ENCODE measurements at places on chromosomes 1 and 21.

DNA sequence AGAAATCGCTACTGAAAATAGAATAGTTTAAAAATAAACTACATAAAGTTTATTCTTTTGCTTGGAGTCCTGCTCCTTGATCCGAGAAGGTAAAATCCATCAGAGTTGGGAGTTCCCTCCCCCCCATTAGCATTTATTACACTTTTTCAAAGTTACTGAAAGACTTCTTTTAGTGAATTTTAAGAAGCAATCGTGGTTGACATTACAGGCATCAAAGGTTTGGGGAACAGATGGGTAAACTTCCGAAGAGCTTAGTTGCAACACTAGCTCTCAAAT lies 31.0 kb upstream of the NFIA start:
- no peak for DNase-seq

DNA sequence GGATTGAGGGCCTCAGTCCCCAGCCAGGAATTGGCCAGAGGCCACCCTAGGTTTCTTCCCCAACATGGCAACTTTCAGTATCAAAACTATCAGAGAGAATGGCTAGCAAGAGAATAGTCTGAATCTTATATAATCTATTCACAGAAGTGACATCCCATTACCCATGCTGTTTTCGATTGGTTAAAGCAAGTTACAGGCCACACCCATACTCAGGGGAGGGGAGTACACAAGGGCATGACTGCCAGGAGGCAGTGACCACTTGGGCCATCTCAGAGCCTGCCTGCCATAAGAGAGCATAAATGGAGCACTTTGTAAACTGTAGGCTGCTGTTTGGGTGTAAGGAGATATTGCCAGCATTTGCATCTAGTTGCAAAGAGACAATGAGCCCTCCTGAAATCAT lies 65.4 kb downstream of the FAM163A start:
- no peak for DNase-seq

- peak; percentile 75 for DNase-seq
These were observed 9.2 kb upstream of the COL6A1 start for GRCh38 chr21:45972353-45972715.

- no peak for DNase-seq
These were observed 59.5 kb downstream of the KCNK1 start for GRCh38 chr1:233673261-233673946.

GRCh38 chr1:30328401-30329262 lies 394.8 kb downstream of the MATN1 start:
- DNase-seq = no peak

DNA sequence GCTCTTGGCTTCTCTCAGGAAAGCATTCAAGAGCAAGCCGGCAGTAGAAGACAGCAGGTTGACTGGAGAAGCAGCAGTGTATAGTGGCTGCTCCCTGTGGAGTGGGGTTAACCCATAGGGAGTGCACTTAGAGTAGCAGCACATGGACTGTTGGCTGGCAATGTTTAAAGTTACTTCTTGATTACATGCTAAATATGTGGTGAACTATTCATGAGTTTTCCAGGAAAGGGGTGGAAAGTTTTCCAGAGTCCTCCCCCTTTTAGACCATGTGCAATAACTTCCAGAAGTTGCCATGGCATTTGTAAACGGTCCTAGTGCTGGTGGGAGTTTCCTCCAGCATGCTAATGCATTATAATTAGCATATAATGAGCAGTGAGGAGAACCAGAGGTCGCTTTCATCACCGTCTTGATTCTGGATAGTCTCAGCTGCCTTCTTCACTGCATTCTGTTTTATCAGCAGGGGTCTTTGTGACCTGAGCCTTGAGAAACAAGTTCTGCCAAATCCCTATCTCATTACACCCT lies 131.8 kb downstream of the CCDC185 start:
- DNase-seq = no peak

DNA sequence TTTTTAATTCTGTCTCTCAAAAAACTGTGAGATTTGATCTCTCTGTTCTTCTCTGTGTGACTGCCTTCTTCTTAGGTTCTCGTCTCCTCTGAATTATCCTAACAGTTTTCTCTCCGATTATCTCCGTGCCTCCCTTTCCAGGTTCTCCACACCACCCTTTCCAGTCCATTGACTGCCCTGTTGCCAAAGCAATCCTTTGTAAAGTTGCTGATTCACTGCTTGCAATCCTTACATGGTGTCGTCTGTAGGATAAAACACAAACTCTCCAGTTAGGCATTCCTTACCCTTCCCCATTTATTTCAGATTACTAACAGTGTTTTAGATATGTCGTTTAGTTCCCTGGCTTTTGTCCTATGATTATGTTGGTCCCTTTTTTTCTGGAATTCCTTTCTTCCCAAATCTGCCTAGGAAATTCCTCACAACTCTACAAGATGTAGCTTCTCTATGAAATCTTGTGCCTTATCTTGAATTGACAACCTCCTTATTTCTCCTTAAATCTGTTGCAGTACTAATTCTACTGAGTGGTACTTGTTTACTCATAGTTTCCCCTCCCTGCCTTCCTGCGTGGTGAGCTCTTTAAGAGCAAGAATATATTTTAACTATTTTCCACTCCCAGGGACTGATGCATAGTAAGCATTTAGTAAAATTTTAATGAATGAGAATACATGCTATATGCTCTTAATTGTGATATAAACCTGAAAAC lies 22.3 kb downstream of the RCOR3 start:
- no peak for DNase-seq

GRCh38 chr1:8303141-8303540 lies 14.8 kb upstream of the SLC45A1 start:
- DNase-seq = no peak

GRCh38 chr1:27832762-27833161 lies 2.2 kb downstream of the PPP1R8 start:
- no peak for DNase-seq

GRCh38 chr21:35314857-35315582 lies 265.9 kb upstream of the RUNX1 start:
- no peak for DNase-seq

DNA sequence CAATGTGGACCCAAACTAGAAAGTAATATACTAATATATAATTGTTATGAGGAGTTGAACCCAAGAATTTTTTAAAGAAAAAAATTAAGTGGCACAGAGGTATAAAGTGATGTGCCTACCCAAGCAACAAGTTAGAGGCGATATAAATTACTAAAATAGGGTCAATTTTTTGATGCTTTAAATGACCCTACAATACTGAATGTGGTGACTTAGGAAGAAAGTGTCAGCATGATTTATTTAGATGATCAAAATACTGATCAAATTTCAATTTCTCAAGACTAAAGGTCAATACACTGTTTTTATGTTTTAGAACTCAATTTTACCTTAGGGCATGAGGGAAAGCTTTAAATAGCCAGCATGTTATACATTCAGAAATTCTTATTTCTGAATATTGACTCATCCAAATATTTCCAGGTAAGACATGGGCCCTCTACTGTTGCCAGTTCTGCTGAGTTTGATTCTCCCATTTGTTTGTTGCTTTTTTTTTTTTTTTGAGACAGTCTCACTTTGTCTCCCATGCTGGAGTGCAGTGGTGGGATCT lies 20.1 kb downstream of the SCAF4 start:
- no peak for DNase-seq

DNA sequence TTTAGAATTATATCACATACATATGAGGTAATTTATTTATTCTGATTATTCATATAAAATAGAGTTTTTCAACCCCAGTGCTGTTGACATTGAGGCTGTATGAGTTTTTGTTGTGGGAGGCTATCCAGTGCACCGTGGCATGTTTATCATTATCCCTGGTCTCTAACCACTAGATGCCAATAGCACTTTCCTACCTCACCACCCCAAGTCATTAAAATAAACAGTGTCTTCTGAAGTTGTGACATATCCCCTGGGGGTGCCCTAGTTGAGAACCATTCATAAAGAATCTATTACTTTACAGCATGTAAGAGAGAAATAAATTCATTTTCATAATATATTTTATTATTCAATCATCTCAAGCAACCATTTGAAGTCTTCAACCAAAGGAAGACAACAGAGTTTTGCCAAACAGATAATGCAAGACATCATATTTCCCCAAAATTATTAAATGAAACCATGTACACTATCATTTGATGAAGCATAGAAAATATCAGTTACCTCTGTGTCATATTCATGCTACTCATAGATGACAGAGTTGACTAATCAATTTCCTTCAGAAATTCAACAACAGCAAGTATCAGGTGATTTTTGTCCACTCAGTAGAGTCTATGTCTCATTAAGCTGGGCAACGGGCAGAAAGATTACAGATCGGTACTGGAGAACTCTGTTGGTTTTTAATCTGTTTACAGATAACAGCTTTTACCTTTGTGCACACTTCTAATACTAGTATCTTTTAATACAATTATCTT lies 39.5 kb upstream of the RGS1 start:
- DNase-seq = no peak

DNA sequence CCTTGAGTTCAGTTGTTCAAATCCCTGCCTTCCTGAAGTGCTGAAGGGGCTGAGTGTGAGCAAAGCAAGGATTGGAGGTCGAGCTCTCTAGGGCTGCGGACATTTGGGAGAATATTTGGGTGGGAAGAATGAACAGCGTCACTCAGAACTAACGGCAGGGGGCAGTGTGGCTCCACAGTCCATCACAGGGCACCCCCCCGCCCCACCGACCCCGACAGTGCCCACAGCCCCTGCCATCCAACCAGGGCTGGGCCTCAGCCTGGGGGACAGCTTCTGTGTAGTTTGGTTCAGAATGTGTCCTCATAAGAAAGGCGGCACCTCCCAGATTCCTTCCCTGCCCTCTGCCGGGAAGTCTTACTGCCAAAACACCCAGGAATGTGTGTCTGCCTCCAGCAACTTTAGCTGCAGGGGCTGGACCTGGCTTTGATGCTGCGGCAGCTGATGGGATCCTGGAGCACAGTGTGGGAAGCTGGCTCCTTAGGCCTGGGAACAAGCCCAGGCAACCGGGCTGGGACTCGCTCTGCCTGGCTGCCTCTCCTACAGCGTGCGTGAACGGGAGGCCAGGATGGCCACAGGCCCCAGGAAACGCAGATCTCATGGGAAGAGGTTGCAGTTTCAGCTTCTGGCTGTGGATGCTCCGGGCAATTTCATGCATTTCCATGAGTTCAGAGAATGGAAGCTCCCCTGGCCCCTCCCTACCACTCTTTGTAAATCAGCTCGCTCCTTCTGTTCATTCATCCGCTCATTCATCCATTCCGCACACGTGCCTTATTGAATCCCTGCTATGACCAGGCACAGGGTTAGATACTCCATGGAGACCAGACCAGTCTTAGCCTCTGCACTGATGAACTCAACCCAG lies 104.9 kb upstream of the TMPRSS2 start:
- DNase-seq = peak; percentile 90

DNA sequence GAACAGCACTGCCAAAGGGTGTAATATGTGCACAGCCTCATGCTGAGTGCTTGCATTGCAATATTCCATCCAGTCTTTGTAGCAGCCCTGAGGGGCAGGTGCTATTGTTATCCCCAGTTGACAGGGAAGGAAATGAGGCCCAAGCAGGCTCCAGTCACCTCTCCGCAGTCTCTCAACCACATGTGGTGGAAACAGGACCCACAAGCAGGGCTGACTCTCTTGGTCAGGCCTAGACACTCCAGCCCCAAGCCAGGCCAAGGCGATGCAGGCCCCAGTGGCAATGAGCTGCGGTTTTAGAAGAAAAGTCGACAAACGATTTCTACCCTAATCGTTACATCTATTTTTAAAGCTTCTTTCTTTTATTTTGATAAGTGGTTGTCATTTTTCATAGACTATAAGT lies 52.6 kb upstream of the GADD45A start:
- DNase-seq = no peak

GRCh38 chr1:50252196-50252595 lies 143.5 kb downstream of the ELAVL4 start:
- no peak for DNase-seq

DNA sequence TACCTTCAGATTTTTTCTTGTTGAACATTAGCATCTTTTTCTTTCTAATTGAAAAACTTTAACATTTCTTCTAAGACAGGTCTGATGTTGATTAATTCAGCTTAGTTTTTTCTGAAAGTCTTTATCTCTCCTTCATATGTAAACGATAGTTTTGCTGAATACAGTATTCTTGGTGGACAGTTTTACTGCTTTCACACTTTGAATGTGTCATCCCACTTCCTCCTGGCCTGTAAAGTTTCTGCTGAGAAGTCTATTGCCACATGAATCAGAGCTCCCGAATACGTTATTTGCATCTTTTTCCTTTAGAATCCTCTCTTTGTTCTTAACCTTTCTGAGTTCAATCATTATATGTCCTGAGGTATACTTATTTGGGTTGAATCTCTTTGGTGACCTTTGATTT lies 344.2 kb downstream of the OLFM3 start:
- DNase-seq = no peak

- DNase-seq = peak; percentile 35
These were observed 14.9 kb downstream of the SLC1A7 start for GRCh38 chr1:53127546-53127945.

Data from right forelimb (tissue), 1 donor.